ENCODE measurements at places on chromosomes 7 and 10.

DNA sequence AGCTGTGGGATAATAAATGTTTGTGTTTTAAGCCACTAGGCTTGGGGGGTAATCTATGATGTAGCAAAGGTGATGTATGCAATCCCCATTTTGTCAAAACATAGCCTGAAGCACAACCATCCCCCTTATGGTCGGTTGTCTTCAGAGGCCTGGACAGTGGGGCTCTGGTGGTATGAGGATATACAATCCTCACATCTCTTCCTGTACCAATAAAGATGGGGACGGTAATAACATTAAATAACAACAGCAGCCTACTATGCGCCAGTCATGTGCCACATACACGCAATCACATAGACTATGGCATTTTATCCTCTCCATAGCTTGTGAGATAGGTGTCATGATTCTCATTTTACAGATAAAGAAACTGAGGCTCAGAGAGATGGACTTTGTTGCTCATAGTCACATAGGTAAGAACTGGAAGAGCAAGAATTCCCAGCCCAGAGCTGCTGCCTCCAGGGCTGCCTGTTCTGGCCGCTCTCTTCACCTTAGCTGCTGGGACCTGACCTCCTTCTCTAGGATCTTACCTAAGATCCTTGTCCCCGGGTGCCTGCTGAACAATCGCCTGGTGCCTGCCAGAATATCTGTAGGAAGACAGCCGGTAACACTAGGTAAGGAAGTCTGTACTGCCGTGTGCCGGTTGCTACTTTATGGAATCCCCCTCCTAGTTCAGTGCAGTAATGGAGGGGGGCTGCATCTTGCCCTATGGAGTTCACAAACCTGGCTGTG is 108.6 kb downstream of the ARHGAP22 start:
- DNase-seq = no peak

- DNase-seq = peak; percentile 76
Observed at GRCh38 chr7:31735991-31736982, 49.3 kb downstream of the PPP1R17 start.

DNA sequence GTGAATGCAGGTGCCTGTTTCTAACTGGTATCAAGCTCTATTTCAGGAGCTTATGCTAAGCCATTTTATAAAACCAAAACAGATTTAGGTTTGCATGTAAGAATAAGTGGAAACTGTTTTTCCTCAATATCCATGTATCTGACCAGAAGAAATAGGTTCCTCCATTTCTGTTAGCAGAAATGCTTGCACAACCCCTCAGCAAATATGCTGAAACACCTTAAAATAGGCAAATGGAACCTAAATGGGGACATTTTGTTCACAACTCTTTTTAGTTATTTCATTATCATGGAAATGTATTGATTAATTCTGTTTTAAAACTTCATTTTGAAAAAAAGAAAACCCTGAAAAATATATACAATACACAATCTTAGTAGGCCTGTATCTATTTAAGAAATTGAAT is 8.9 kb upstream of the EEPD1 start:
- no peak for DNase-seq

DNA sequence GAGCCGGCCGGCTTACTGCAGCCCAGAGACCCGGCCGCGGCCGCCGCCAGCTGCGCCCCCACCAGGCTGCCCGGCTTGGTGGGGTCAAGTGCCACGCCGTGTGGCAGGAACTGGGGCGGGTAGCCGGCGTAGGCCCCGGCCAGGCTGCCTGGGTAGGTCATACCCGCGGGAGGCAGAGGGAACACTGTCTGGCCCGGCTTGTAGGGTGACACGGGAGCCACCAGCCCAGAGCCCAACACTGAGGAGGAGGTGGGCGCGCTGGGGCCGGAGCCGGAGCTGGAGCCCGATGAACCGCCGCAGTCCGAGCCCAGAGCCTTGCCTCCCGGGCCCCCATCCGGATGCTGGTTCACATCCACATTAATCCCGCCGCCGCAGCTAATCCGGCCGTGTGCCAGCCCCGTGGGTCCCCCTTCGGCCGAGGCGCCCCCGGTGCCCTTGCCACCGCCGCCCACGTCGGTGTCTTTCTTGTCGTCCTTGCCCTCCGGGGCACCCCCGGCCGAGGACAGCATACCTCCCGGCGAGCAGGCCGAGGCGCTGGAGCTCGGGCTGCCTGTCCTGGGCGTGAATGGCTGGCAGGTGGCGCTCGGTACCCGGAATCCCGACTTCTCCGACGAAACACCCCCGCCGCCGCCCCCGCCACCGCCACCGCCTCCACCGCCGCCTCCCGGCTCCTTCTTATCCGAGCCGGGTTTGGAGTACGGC is 2.0 kb downstream of the ZNF503 start:
- peak; percentile 52 for DNase-seq

DNA sequence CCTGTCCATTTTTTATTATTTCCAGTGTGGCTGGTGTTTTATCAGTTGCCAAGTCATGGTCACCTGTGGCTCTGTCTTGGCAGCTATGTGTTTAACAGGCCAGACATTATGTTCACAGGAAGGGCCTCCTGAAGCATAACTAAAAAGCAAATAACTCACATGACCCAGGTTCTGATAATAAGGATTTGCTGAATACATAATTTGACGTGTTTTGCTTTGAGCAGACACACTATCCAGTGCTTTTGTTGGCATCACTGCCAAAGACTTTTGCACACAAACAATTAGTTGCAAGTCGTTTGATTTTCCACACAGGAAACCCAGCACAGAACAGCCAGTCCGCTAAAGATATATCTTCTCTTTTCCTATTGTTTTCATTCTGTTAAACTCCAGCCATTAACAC is 173.6 kb downstream of the ARL4A start:
- peak; percentile 56 for DNase-seq

DNA sequence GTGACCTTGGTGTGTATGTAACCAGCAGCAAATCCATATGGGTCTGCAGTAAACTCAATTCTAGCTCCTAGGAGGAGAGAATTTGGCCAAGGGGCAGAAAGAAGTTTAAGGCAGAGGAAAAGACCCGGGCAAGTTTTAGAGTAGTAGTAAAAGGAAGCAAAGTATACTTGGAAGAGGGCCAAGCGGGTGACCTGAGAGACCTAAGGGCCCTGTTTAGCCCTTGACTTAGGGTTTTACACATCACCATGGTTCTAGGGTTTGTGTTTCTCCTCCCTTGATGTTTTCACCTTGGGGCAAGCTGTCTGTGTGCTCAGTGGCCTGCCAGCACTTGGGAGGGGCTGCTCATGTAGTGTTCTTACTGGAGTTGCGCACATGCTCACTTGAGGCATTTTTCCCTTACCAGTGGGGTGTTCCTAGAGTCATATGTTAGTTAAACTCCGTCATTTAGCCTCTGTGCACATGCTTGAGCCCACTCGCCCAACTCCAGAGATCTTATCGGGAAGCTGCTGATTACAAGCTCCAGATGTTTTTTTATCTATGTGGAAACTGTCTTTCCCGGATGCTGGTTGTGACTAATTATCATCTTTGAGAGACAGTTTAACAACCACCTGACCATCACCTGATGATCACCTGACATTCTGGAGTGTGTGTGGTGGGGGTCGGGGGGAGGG is 137.6 kb upstream of the PRSS1 start:
- no peak for DNase-seq

DNA sequence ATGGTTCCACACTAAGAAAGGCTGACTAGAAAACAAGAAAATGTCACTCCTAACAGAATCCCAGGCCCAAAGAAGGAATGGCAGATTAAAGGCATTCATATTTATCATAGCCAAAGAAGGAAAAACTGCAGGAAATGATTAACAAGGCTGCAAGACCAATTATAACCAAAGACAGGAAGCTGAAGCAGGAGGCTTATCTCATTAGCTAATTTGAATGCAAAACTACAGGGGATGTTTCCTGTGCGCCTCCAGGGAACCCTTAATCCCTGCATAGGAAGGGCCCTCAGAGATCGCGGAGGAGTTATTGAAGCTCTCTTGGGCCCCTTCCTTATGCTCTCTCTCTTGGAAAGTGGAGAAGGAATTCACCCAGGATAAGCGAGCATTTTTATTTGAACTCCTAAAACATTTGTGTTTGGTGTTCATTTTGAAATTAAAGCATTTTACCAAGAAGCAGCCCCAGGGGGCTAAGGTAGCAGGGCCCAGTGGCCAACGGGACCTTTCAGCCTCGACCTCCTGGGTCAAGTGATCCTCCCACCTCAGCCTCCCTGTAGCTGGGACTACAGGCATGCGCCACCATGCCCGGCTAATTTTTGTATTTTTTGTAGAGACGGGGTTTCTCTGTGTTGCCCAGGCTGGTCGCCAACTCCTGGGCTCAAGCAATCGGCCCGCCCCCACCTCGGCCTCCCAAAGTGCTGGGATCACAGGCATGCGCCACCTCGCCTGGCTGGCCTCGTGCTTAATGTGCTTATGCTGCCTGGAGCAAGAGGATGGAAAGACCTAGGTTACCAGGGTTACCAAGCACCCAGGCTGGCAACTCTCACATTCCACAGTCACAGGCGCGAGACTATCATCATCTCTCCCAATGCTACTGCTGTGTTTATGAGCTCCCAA is 24.1 kb upstream of the PROSER2 start:
- no peak for DNase-seq

DNA sequence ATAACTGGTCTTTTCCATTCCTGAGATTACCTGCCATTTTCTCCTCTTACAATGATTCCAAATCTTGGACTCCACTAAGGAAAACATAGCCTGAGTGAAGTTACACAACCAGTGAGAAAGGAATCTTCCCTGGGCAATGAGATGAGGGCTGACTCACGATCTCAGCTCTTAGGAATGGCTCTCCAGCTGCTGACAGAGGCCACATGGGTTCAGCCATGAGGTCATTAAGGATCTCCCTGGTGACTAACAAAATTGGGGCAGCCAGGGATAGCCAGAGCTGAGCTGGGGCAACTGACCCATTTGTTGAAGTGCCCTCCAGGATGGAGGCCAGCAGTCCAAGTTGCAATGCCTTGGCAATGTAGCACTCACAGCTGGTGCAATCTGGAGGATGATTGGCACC is 78.7 kb upstream of the MKLN1 start:
- DNase-seq = no peak

- no peak for DNase-seq
Observed at GRCh38 chr10:7082967-7083366, 327.9 kb downstream of the SFMBT2 start.

- no peak for DNase-seq
Observed at GRCh38 chr10:82390866-82391658, 516.1 kb downstream of the NRG3 start.

DNA sequence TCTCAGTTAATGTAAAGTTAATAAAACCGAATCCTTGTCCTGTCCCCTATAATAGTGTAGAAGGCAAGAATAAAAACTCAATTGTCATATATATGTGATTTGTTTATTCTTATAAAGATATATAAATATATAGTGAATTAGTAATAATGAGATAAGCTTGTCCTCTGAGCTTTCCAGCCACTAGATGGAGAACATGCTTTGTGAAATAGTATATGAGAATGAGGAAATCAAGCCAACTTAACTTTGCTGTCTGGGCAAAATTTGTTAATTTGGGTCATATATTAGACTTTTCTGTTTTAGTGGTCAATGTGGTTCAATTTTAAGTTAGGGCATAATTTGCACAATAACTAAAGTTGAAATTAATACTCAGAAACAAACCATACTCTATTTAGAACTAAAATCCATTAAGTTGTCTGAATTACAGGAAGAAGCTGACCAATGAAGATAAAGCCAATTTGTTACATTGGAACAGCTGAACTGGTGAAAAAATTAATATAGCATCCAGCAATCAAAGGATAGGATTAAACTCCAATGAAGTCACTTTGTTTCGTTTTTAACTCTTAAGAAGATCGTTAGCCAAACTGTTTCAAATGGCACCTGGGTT is 595.0 kb downstream of the ARL4A start:
- no peak for DNase-seq

DNA sequence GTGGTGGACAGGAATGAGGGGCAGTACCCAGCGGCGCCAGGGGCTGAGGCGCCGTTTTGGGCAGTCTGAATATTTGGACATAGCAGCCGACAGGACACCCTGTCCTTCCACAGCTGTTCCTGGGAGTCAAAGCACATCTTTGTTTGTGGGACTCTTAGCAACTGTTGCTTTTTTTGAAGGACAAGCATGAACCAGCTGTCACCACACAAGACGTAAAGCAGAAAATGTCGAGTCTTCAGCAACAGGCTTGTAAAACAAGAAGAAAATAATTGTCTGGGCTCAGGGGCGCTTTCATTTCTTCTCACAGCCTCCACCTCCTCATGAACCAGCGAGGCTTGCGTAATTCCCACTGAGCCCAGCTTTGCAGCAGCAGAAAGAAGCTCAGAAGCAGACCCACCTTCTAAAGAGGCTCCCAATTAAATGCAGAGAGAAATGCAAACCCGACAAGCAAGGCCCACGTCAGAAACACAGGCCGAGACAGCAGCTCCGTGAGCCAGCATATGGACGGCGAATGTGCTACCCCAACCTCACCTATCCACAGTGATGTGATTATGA is 68.9 kb upstream of the DNAAF5 start:
- DNase-seq = no peak

GRCh38 chr7:133339772-133340171 is 86.9 kb downstream of the EXOC4 start:
- DNase-seq = no peak

DNA sequence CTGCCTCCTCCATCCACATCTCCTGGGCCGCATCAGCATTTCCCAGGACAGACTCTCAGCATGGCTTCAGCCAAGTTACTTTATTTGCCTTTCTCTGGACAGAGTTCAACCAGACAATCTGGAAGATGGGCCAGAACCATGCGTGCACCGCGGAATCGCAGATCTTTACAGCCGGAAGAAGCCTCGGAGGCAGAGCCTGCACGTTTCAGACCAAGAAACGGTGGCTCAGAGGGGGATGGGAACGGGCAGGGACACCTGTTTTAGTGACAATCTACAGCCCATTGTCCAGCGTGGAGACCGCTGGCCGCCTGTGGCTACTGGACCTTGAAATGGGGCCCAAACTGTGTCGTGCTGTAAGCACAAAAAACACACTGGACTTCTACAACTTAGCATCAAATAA is 3.5 kb downstream of the VIPR2 start:
- DNase-seq = no peak

- DNase-seq = no peak
Observed at GRCh38 chr7:99791667-99792369, 7.8 kb upstream of the CYP3A4 start.

- no peak for DNase-seq
Observed at GRCh38 chr10:132960071-132960472, 17.7 kb upstream of the CFAP46 start.

DNA sequence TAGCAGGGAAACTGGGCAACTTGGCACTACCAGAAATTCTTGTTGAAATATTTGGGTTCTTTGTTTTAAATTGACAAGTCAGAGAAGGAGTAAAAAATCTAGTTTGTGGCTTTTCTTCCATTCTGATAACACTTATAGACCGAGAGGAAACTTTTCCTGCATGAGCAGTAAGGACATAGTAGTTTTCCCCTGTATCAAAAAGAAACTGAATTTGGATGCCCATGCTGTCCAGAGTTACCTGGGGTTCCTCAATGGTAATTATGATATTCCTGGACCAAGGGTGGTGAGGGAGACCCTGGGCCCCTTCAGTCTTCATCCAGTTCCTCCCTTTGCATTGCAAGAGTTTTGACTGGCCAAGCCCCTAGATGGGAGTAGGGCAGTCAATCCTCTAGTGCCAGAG is 19.9 kb upstream of the STEAP2 start:
- DNase-seq = no peak

- peak; percentile 74 for DNase-seq
Observed at GRCh38 chr7:102287111-102287980, 678 bp downstream of the SH2B2 start.

All from NCI-H1417 (cell line).